Memory B cell (primary cell): ENCODE measurements at places on chromosomes 3 and 15.

DNA sequence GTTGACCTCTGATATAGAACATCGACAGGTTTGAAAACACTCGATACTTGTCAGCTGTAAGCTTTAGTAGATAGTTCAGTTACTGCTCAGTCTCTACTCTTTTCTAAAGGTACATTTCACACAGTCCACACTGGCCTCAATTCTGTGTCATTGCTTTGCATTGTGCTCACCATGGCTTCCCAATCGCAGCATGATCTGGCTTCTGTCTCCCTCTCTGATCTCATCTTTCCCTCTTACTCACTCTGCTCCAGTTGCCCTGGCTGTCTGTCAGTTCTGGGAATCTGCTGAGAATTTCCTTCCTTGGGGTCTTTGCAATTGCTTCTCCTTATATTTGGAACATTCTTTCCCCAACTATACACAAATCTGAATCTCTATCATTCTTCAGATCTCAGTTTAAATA is 80.6 kb downstream of the GTF2E1 start:
- no peak for DNase-seq

GRCh38 chr15:48406266-48406891 is 75.2 kb downstream of the DUT start:
- no peak for DNase-seq

- no peak for DNase-seq
These were observed 43.9 kb downstream of the UBE3A start for GRCh38 chr15:25394898-25395297.

GRCh38 chr15:46567968-46568367 is 933.1 kb downstream of the SQOR start:
- no peak for DNase-seq

DNA sequence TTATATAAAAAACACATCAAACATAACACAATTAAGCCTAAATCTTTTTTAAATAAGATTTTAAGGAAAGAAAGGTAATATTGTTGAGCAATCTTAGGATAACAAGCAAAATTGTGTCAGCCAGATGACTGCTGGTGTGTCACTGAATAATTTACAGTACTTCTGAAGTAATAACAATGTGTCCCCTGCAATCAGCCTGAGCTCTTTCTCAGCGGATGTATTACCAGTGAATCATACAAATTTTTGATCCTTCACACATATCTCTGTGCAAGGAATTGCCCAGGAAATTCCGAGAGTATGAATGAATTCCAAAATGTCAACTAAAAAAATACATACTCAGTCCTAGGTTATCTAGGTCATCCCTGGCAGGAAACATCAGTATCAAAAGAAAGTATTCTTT is 76.6 kb upstream of the PTX3 start:
- DNase-seq = no peak

GRCh38 chr15:28975766-28976179 is 90.0 kb downstream of the APBA2 start:
- no peak for DNase-seq

DNA sequence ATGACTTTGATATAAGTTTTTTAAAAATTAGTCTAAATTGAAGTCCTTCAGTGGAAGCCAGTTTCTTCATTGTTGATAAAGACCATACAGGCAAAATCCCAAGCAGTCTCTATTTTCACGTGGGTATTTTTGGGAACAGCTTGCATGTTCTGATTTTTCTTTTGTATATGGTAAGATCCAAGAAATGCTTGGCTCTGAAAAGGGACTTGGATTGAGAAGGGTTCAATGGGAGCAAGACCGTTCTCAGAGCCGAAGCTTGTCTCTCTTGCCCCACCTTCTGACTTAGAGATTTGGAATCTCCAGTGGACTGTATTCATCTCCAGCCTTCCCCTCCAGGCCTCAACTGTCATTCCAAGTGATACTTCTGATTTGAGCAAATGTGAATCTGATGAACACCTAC is 175.5 kb downstream of the CHDH start:
- no peak for DNase-seq

DNA sequence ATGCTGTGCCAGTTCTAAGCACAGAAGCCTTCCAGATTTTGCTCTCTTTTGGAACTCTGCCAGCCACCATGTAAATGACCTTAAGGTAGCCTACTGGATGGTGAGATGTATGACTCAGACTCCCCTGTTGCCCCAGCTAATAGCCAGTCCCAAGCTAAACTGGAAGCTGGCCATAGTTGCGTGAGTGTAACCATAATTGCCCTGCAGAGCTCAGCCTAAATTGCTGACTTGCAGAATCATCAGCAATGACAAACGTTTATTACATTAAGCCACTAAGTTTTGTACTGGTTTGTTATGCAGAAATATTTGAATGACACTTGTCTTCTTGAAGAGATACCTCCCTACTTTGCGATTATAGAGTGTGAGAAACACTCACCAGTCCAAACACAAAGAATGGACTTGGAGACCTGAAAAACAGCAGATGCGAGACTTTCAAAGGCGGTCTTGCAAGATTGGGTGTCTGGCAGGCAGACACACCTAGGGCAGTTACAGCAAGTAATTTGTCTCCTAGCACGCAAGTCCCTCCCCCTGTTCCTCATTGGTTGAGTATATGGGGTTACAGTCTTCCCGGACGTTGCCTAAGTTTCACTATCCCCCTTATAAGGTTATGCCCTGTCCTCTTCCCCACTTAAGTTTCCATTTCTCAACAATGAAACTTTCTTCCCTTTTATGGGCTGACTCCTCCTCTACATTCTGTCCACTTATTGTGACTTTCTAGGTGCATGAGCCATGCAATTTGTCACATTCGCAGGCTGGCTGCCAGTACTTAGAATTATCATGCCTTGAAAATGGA is 83.6 kb upstream of the XCR1 start:
- DNase-seq = no peak

DNA sequence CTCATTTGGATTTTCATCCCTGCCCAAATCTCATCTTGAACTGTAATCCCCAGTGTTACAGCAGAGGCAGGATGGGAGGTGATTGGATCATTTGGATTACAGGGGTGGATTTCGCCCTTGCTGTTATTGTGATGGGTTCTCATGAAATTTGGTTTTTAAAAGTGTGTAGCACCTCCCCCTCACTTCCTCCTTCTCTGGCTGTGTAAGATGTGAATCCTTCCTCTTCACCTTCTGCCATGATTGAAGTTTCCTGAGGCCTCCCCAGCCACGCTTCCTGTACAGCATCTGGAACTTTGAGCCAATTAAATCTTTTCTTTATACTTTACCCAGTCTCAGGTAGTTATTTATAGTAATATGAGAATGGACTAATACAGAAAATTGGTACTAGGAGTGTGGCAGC is 316.8 kb downstream of the PLCL2 start:
- no peak for DNase-seq

- no peak for DNase-seq
These were observed 300.6 kb upstream of the LMCD1 start for GRCh38 chr3:8200996-8201395.

DNA sequence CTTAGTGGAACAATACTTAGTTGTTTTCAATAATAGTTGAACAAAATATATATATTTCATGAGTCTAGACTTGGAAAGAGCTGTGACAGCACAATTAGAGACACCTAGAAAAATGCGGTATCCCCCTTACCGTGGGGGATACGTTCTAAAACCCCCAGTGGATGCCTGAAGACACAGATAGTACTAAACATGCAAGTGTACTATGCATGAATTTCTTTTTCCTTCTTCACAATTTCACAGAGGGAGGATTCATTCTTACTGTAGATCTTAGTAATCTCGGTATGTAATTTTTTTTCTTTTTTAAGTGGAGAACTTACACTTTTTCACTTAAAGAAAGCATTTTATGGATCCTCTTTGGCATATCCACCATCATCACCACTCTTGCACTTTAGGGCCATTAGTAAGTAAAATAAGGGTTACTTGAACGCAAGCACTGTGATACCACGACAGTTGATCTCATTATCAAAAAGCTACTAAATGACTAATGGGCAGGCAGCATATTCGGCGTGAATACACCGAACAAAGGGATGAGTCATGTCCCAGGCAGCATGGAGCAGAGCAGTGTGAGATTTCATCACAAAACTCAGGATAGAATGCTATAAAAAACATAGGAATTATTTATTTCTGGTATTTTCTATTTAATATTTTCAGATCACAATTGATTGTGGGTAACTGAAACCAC is 72.3 kb upstream of the ZNF280D start:
- DNase-seq = no peak

GRCh38 chr3:66492071-66492470 is 8.8 kb downstream of the LRIG1 start:
- no peak for DNase-seq

DNA sequence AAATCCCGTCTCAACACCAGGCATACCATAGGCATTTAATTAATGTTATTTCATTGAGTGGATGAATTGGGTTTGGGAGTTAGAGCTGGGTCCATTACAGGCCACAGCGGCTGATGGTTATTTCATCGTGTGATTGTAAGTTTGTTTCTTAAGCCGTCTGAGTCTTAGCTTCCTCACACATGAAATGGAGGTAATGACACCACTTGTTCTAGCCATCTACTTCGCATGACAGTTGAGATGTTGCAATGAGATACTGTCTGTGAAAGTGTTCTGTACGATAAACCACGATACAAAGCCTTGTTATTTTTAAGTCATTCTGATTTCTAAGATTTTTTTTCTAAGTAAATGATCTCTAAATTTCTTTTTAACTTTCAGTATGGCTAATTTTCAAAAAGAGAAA is 8.6 kb upstream of the TP63 start:
- DNase-seq = no peak

DNA sequence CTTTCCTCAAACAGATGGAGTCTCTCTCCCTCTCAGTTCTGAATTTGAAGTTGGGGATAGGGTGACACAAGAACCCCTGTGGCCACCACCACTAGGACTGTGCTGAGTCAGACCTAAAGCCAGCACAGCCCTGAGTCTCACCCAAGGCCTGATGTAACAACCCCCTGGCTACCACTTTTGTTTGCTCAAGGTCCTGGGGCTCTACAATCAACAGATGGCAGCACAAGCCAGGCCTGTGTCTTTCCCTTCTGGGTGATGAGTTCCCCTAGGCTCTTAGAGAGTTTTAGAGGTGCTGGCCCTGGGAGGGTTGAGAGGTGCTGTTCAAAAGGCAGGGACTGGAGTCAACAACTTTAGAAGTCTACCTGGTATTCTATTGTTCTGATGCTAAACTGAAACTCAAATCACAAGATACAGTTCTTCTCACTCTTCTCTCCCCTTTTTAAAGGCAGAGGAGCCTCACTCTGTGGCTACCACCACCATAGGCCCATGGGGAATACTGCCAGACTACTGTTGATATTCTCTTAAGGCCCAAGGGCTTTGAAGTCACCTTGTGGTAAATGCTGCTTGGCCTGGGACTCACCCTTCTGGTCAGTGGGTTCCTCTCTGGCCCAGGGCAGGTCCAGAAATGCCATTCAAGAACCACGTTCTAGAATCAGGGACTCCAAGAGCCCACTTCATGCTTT is 6.5 kb downstream of the OR5K4 start:
- DNase-seq = no peak

- DNase-seq = no peak
These were observed 464.1 kb downstream of the NTRK3 start for GRCh38 chr15:87792250-87793040.

- no peak for DNase-seq
These were observed 84.3 kb upstream of the TNFSF10 start for GRCh38 chr3:172607305-172608121.

DNA sequence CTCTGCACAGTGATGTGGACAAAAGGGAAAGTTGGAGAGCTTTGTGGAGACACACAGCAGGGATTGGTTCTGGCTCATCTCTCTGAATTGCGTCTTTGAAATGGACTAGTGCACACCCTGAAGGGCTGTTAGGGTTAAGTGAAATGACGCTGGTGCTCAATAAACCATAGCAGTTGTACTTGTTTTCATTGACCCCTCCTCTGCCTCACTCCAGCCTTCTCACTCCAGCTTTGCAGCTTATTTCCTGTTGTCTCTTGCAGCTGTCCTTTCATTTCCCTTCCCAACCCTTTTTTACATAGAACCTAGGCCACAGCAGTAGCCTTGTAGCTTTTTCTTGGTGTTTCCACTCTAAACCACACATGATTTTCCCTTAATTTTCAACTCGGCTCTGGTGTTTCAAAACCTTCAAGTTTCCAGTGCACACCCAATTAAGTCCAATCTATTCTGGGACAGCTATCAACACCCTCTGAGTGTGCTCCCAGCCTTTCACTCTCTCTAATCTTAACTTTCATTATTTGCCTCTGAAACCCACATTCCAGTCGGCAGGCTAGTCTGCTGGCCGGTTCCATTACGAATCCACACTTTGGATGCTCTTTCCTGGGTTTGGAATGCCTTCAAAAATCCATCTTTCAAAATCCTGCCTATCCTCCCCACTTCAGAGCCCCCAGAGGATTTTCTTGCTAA is 6.4 kb downstream of the C3orf52 start:
- DNase-seq = no peak

DNA sequence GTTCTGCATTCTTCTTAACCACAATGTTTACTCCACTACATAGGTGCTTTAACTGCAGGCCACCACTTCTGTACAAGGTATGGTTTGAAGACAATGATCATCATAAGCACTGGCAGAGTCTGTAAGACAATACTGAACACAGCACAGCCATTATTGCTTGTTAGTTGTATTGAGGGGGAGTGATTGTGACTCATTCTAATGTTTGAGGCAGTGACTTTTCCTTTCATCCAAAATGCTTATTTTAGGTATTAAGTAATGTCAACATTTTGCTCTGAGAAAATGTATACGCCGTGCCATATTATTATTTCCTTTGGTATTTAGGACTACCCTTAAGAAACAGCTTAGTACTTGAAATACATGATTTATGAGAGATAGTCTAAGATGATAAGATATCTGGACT is 618.2 kb upstream of the ZNF717 start:
- DNase-seq = no peak

GRCh38 chr3:195546130-195546560 is 3.0 kb upstream of the PPP1R2 start:
- DNase-seq = no peak

DNA sequence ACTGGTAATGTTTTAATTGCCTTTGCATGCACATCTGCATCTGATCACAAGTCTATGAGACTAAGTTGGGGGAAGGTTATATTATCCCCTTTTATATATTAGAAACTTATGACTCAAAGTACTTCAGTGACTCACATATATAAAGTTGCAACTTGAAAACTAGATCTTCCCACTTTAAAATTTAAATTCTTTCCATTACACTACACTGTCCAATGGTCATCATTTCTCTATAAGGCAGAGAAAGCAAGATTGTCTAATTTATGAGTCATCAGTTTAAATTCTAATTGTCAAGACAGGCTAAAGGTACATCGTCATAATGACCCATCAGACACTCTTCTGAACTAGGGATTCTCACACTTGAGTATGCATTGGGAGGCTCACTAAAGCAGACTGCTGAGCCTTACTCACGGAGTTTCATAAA is 37.9 kb downstream of the CPA3 start:
- no peak for DNase-seq

- no peak for DNase-seq
These were observed 14.4 kb downstream of the TNK2 start for GRCh38 chr3:195893916-195894465.
